ENCODE measurements at places on chromosomes 5 and 9. TPM values are rescaled to one million over a fixed set of nuclear protein-coding genes. Genes with fewer than 3 reads are reported as not detected.

CDH12 gene
- total RNA-seq = not detected

CORO2A gene
- 0.72 TPM for total RNA-seq

IGFBPL1 gene
- 0.36 TPM for total RNA-seq

SIMC1 gene
- total RNA-seq = 5.1 TPM

DRD1 gene
- total RNA-seq = under 0.01 TPM

GNA14 gene
- 0.72 TPM for total RNA-seq

PRELID2 gene
- total RNA-seq = 19.5 TPM

EGFL7 gene
- 3.3 TPM for total RNA-seq

SPINK6 gene
- total RNA-seq = not detected

CD274 gene
- total RNA-seq = 0.72 TPM

FAM81B gene
- not detected for total RNA-seq

TAS2R1 gene
- total RNA-seq = not detected

GCNT4 gene
- 2.7 TPM for total RNA-seq

ADAMTS13 gene
- 1.4 TPM for total RNA-seq

RFK gene
- 25.0 TPM for total RNA-seq

KCNV2 gene
- not detected for total RNA-seq

LCN15 gene
- not detected for total RNA-seq

SH3RF2 gene
- 4.0 TPM for total RNA-seq

SLC46A2 gene
- under 0.01 TPM for total RNA-seq

AJM1 gene
- 0.88 TPM for total RNA-seq

Measured in osteoblast (primary cell).